Activated naive CD4-positive, alpha-beta T cell treated with anti-CD3 and anti-CD28 coated beads, Interleukin-2, amount 50 U/mL, for 72 hours (primary cell): ENCODE measurements at places on chromosomes 3 and 15. TPM values are rescaled to one million over a fixed set of nuclear protein-coding genes. Genes with fewer than 3 reads are reported as not detected.

DNA sequence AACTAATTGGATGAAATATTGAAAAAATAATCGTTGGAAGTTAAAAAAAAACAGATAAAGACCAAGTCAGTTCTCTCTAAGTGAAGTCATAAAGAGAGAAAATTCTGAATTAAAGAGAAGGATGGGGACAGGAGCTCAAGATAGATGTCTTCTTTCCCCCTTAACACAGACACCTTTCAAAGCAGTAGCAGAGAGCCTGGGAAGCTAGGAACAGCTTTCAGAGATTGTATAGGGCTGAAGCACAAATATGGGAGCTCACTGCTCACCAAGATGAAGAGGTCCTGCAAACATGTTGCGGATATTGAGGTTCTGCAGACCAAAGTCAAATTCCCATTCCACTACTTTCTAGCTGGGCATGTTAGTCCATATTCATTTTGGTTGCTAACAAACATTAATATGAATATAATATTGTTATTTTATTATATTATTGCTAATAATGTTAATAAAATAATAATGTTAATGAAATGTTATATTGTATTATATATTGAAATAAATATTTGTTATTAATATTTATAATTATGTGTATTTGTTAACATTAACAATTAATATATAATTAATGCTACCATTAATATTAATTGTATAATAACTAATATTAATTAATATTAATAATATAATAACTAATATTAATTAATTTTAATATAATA, 319.1 kb downstream of the OXSM start:
- no peak for DNase-seq

Gene GOLGA8J
- total RNA-seq, result 0.41 TPM

Gene SLC38A3
- total RNA-seq, result not detected

Gene KBTBD13
- not detected for total RNA-seq

GRCh38 chr15:89303986-89304385, 30.6 kb downstream of the POLG start:
- DNase-seq, result no peak

GRCh38 chr3:24145481-24145880, 200.4 kb downstream of the NR1D2 start:
- DNase-seq, result no peak

GRCh38 chr3:133663569-133664313, 2.0 kb upstream of the TOPBP1 start:
- DNase-seq, result no peak

DNA sequence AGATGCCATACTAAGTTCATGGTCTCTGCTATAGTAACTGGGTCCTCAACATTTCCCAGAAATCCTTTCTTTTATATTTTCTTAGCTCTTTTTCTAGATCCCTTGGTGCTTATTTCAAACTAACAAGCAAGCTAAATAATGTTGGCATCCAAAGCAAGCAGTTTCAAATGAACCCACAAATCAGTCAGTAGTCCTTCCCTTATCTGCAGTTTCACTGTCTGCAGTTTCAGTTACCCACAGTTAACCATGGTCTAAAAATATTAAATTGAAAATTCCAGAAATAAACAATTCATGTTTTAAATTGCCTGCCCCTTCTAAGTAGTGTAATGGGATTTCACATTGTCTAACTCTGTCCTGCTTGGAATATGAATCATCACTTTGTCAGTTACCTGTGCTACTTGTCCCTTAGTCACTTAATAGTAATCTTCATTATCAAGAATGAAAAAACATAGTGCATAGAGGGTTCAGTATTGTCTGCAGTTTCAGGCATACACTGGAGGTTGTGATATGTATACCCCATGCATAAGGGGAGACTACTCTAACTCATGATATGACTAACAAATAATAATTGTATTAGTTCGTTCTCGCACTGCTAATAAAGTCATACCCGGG, 633.7 kb downstream of the MECOM start:
- no peak for DNase-seq

Gene ALAS1
- total RNA-seq, result 56.1 TPM

- no peak for DNase-seq
Observed at GRCh38 chr3:49647741-49648140, 26.4 kb upstream of the APEH start.

- DNase-seq, result no peak
Observed at GRCh38 chr3:157099326-157100095, 60.4 kb downstream of the CCNL1 start.

DNA sequence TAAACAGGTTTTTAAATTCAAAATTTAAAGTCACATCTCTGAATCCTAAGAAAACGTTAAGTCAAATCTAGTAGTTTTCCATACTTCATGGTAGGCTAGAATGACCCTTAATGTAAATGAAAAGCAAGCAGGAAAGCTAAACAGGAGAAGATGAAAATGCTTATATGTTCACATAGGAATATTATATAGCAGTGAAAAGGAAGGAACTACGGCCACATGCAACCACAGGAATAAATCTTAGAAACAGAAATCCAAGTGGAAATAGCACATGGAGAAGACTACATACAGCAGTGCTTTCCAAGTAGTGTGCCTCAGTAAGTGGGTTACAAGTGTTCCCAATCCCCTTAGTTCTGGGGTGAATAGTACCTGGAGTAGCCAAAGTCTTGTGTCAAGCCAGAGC, 296.2 kb downstream of the FHIT start:
- DNase-seq, result no peak
